ENCODE measurements at places on chromosomes 1 and 21.

DNA sequence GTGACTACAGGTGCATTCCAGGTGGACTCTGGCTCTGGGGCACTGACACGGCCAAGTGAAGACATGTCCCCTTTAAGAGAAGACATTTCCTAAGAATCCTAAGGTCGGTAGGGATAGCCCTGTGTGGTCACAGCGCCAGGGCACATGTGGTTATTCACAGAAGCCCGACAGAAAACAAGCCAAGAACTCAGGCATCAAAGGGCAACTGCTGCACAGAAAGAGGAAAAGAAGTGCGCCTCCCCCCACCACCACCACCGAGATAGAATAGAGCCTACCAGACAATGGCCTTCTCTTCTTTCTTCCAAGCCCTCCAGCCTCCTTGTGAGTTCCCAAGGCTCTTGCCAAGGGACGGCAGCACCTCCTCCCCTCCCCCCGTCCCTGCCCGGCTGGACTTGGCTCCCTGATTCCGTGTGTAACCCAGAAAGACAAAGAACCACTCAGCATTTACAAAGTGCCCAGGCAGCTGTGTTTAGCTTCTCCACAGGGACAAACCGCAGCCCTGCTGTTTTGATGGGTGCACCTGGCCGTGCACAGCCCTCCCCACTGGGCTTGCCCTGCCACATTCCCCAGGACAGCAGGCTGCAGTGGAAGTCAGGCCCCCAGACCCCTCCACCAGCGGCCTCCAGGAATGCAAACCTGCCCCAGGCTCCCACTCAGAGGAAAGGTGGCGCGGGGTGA, 30.2 kb downstream of the TMPRSS2 start:
- DNase-seq = no peak

- DNase-seq = no peak
Measured at GRCh38 chr1:28114844-28115243, 26.4 kb upstream of the EYA3 start.

DNA sequence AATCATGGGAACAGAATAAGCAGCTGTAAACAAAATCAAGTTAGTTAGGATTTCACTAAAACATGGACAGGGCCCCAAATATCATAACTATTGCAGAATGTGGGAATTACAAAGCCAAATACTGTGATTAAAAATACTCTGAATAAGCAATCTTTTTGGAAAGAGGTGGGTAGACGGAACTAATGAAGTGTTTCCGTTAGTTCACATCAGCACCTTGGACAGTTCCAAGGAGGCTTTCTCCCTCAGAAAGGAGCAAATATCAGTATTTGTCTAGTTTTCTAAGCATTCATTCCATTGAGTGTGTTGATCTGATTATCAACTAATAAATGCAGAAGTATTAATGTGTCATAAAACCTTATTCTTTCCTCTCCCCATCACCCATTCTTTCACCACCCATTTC, 97.4 kb downstream of the FAM78B start:
- DNase-seq = no peak

DNA sequence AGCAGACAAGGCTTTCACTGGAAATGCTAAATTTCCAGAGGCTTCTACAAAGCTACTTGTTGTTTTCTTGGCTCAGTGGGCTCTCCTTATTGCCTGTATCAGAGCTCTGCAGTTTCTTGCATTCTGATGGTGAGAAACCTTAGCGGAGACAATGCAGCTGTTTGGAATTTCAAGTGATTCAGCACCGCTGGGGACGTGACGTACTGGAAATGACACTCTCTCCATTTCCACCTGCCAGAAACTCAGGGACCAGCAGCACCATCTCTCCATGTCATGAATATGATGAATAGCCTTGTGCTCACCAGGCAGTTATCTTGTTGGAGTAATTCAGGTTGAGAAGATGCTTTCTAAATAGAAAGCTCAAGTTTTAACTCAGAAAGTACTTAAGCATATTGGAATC, 497.2 kb upstream of the DEPDC1 start:
- no peak for DNase-seq

DNA sequence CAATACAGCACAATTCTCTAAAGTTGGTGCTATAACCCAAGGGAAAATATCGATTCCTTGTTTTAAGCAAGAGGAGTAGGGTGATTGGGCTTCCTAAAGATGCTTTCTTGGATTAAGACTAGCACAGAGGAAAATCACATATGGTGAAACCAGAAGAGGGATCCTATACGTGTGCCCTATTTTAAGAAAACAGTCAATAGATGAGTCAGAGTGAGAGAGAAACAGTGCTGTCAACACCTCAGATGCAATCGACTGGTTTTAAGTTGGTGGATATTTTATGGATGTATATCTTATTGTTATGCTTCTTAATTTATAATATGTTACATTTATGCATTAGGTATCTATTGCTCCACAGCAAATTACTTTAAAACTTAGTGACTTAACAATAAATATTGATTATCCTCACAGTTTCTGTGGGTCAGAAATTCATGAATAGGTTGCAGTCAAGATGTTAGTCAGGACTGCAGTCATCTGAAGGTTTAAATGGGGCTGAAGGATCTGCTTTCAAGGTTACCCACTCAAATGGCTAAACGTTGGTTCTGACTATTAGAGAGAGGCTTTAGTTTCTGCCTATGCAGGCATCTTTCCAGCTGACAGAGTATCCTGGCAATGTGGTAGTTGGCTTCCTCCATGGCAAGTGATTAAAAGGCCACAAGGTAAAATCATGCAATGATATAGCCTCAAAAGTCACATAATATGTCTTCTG, 61.6 kb upstream of the DEPDC1 start:
- no peak for DNase-seq

DNA sequence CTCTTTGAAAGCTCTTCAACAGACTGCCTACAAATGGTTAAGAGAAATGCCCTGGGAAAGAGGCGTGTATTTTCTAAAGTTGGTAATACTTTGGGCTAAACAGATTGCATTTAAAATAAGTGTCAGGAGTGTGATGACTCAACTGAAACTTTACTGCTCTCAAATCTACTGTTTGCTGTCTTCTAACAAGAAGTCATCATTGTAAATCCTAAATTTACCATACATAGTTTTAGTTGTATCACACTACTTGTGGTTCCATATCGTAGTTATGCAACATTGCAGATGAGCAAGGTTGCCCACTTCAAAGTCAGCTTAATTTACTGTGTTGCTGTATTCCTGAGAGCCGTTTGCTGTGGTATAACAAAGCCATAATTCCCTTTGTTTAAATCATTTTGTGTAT, 59.6 kb downstream of the RGS21 start:
- DNase-seq = no peak

DNA sequence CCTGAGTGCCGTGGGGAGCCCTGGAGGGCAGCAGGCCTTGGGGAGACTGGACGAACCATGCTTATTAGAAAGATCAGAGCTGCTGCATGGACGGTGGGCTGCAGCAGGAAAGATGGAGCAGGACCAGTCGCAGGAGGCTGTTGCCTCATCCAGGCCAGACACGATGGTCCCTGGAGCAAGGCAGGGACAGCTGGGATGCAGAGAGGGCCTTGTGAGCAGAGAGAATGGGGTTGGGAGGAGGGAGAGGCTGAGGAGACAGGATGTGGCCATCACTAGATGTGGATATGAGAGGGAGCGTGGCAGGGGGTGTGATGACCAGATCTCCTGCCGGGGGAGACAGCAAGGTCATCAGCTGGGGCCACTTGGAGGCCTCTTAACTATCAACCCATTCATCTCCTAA, 727.6 kb downstream of the PTPRU start:
- DNase-seq = no peak

GRCh38 chr1:53590104-53590503, 130.9 kb downstream of the DMRTB1 start:
- DNase-seq = no peak

GRCh38 chr1:21904704-21905520, 32.2 kb downstream of the HSPG2 start:
- DNase-seq = no peak

DNA sequence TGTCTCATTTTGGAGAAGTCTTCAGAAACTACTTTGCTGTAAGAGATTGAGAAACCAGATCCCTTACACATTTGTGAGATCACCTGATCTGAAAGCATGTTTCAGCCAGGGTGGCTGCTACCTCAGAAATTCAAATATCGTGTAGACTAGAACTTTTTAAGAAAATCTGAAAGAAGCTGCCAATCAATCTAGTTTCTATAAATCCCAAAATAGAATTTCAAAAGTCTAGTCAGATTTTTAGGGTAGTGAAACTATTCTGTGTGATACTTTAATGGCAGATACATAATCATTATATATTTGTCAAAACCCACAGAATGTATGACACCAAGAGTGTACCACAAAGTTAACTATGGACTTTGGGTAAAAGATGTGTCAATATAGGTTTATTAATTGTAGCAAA, 79.9 kb upstream of the PLPPR5 start:
- DNase-seq = no peak

- DNase-seq = no peak
Measured at GRCh38 chr1:176456795-176457194, 6.2 kb upstream of the PAPPA2 start.

DNA sequence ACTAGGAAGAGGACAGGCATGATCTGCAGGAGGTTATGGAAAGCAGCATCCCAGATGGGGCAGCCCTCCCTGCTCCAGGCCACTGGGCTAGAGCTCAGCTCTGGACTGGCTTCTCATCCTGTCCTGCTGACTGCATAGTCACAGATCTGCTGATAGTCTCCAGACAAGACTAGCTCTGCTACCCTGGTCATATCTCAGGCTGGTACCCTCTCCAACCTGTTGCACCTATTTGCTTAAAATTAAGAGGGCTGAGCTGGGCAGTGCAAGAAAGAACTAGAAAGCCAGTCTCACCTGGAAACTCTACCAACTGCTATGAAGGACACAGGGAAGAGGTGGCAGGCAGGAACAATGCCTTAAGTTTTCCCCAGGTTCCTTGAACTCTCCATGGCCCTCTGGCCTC, 40.4 kb downstream of the ITPKB start:
- DNase-seq = no peak

All from C1 segment of cervical spinal cord (tissue), 14 donors.